ENCODE measurements at places on chromosomes 3 and 15.

- DNase-seq: no peak
Measured at GRCh38 chr3:5151586-5151985, 29.5 kb downstream of the ARL8B start.

DNA sequence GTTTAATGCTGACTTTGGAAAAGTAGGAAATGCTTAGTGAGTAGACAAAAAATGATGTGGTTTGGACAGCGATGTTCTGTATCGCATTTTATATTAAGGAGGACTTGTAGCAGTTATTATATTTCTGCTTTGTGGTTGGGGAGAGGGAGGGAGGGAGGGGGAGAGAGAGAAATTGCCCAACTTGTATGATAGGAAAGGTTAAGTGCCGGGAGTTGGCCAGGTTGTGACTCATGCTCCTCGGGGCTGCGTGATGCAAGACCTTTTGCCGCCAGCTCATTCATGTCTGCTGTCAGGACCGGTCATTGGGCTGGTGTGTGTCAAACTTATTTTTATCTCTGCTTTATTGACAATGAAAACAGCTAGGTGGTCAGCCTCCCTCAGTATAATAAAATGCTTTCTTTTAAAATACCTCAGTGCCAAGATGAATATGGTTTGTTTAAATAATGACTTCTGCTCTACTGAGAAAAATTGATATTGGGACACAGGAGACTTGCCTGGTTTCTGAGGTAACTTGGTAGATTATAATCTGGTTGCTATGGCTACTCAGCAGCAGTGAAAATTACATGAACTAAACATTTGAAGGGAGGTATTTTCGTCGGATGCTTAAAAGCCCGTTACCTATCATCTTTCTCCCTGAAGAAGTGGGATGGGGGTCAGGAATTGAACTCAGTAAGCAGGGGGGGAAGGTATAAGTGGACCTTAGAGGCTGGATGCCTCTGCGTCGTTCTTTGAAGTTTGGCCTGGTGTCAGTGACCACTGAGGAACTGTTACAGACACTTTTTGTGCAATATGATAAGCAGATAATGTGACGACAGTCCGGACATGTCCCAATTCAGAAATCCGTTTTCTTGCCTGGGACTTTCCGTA lies 90.7 kb downstream of the FNDC3B start:
- peak; percentile 39 for DNase-seq

- DNase-seq: no peak
Measured at GRCh38 chr3:172808969-172809546, 58.5 kb downstream of the ECT2 start.

DNA sequence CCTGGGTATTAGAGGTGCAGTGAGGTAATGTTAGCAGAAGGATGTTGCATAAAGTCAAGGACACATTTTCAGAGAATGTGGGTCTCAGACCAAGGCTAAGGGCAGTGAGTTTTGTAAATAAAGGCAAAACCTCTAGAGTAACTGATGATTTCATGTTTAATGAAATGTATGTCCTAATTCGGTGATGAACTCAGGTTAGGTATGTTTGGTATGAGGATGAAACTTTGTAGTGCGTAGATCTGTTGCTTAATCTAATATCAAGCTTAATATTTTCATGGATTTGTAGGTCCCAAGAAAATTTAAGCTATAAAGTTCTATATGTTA lies 3.6 kb downstream of the USP50 start:
- DNase-seq: no peak

GRCh38 chr3:173943264-173943663 lies 545.7 kb downstream of the NLGN1 start:
- DNase-seq: no peak

GRCh38 chr3:77837456-77838025 lies 797.6 kb downstream of the ROBO2 start:
- DNase-seq: no peak

DNA sequence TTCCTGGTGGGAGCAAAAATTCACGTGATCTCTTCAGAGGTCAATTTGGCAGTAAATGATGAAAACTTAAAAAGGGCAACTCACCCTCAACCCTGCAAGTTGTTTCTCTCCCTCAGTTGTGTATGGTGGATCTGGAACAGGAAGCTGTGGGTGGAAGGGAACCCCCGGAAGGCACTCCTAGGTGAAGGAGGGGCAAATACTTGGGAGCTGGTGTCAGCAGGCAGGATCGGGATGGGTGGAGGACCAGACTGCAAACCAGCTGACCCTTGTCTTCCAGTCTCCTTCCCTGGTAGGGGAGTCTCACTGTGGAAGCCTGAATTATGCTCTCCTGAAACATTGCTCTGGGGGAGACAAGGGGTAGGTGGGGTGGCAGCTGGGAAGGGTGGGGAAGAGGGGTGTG lies 33.5 kb downstream of the PRR23E start:
- DNase-seq: no peak

- no peak for DNase-seq
Measured at GRCh38 chr15:55549305-55549704, 38.8 kb downstream of the PYGO1 start.

DNA sequence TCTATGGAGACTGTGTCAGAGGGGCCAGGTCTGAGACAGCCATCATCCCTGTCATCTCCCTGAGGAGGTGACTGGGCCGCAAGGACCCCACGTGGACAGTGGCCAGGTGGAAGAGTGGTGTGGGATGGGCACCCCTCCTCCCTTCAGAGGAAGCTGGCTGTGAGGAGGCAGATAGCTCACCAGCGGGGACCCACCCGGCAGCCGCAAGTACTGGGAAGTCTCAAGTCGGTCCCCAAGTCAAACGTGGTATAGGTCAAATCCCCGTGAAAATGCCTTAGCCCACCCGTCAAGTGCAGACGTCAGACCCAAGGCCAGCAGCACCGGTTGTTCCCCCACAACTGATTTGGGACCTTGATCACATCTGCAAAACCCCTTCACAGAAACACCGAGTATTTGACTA lies 12.3 kb upstream of the KLF13 start:
- no peak for DNase-seq

GRCh38 chr3:10961921-10962320 lies 30.6 kb upstream of the SLC6A1 start:
- DNase-seq: no peak

All from stimulated activated CD8-positive, alpha-beta memory T cell treated with anti-CD3 and anti-CD28 coated beads, Interleukin-4, amount 100 ng/mL, for 24 hours (primary cell).